ENCODE measurements at places on chromosomes 13 and 19.

GRCh38 chr13:102401766-102402165, at the start of gene FGF14:
Gene FGF14 (minus strand): TSS chr13:102402048.
- no peak for DNase-seq

DNA sequence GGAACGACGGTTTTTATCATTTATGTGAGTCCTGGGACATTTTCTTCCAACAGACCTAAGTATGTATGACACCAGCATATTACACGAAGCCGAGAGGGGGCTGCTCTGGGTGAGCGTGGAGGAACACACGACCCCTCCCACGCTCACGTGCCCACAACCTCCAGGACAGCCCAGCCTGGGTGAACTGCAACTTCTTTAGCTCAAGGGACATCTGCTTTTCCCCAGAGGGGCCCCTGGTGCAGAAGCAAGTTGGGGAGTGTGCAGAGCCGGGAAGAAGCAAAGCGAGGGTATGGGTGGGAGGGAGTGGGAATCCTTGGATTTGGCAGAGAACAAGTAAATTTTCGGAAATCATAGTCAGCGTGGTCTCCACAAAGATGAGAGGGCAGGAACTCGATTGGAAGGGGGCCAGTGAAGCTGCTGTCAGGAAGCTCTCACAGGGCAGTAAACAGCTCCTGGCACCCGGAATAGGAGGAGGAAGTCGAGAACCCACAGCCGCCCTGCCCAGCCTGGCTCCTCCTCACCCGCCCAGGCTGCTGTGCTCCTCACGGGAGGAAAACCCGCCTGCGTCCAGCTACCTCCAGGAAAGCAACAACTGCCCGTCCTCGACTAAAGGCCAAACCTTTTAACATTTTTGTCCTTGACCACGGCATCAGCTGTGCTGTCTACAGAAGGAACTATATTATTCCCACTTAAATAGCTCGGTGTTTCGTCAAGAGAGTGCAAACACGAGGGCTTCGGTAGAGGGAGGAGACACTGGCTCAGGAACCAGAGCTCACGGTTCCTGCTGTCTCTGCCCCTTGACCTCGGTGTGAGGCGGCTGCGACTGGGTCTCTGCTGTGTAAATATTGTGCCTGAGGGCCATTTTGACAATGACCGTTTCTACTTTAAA, 17.2 kb upstream of the CFAP97D2 start:
- peak; percentile 31 for DNase-seq

DNA sequence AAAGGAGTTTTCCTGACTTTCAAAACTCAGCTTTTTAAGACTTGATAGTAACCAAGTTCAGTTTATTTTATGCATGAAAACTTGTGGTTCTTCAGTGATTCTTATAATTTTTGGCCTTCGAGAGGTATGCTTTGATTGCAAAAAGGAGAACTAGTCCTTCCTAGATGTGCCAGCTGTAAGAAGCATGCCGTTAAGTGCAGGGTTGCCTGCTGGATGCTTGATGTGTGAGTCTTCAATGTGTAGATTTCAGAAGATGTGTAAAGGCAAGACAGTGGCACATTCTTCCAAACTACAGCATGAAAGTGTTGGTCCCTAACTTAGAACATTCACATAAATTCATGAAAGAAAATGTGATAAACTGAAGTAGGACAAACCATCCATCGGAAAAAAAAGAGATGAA, 532.5 kb downstream of the DCT start:
- DNase-seq: no peak

- DNase-seq: no peak
These were observed 3.6 kb downstream of the F2RL3 start for GRCh38 chr19:16892436-16892835.

- DNase-seq: no peak
These were observed 605.3 kb upstream of the SPRY2 start for GRCh38 chr13:80946008-80946802.

- DNase-seq: no peak
These were observed 14.8 kb upstream of the ATP8B3 start for GRCh38 chr19:1826557-1827521.

DNA sequence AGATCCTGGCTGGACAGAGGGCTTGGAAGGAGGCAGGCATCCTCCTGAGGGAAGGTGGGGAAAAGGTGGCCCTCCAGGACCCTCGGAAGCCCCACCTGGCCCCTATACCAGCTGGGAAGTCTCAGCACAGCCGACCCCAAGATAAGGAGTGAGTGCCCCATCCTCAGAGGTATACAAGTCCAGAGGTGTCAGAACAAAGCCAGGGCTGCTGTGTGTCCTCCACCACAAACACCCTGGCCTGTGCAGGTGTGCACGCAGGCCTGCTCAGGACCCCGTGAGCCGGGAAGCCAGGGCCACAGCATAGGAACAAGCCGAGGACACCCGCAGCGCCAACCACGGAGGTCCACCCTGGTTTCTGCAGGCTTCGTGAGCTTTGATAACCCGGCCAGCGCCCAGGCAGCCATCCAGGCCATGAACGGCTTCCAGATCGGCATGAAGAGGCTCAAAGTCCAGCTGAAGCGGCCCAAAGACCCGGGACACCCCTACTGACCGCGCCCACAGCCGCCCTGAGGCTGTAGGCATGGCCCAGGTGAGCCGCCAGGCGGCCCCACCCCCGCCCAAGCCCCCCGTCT, 68.6 kb downstream of the CELF5 start:
- DNase-seq: no peak

DNA sequence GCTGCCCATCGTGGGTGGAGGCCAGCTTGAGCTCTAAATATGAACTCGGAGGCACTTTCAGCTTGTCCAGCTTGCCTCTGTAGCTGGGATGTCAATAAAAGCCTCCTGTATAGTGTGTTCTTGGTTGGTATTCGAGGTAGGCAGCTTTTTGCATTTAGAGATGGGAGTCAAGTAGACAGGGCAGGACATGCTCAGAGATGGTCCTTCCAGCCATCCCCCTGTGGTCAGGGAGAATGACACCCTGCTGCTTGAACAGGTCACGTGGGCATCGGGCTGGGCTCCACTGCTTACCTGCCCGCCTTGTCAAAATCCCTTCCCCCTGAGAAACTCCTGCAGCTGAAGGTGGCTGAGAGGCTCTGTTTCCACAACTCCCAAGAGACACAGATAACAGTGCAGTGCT, 302.5 kb downstream of the ZNF536 start:
- no peak for DNase-seq
